ENCODE measurements at places on chromosomes 3 and 15.

DNA sequence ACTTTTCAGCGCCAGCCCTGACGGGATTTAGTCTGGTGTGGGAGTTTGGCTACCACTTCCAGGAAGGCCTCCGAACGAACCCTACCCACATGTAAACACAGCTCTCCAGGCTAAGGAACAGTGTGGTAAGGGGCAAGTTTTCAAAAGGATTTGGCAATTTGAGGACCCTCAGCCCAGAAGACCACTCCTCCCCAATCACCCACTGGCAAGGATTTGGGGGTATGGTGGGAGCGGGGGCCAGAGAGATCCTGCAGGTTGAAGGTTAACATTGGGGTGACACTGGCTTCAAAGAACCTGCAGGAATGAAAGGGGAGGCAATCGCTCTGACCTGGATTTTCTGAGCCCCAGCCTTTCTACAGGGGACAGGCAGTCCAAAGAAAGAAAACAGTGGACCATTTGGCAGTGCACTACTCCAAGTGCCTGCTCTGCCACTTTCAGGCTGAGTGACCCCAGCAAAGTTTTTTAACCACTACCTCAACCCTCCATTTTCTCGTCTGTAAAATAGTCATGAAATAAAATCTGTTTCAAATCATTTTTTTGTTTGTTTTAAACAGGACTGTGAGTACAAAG, 34.5 kb downstream of the ZIC4 start:
- DNase-seq: no peak

DNA sequence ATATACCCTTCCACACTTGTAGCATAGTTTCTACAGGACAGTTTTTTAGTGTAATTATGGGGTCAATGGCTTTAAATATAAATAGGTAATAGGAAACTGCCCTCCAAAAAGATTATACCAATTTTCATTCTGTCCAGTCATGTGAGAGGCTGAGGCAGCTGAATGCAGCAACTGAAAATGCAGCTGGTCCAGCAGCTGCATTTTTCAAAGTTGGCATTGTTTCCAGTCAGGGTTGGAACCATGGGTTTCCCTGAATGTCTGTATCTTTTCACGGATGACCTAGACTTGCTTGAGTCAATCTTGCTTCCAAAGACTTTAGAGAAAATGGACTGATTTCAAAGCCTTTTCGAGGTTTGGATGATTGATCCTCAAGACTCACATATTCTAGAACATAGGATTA, 9.9 kb upstream of the KNL1 start:
- DNase-seq: no peak

- DNase-seq: no peak
These were observed 3.1 kb downstream of the GRIP2 start for GRCh38 chr3:14536837-14537589.

- DNase-seq: no peak
These were observed 660.1 kb upstream of the SGO1 start for GRCh38 chr3:20846066-20846465.

GRCh38 chr3:177478170-177478867, 281.0 kb upstream of the TBL1XR1 start:
- DNase-seq: no peak

GRCh38 chr15:57505056-57505715, 86.5 kb upstream of the MYZAP start:
- no peak for DNase-seq

GRCh38 chr3:129087138-129087702, 26.6 kb downstream of the GP9 start:
- DNase-seq: no peak

DNA sequence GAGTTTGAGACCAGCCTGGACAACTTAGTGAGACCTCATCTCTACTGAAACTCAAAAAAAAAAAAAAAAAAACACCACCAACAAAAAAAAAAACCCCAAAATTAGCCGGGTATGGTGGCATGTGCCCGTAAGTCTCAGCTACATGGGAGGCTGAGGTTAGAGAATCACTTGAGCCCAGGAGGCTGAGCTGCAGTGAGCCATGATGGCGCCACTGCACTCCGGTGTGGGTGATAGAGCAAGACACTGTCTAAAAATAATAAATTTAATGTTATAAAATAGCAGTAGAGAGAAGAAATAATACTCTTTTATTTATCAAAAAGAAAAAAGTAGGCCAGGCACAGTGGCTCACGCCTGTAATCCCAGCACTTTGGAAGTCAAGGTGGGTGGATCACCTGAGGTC, 17.4 kb downstream of the RCCD1 start:
- no peak for DNase-seq

DNA sequence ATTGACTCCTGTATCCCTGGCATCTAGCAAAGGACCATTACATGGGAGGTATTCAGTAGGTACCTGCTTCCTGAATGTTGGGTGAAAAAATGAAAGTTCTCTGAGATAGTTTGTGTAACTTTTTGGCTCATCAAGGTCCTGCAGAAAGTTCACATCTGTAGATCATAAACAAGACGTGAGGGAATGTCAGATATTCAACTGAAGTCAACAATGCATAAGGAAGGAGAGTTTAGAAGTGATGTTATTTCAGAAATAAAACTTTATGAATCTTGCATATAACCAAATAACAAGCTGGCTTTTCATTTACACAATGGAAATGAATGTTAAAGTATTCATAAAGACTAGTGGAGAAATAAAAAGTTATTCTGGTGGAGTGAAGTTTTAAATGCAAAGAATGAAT, 73.4 kb upstream of the RBMS3 start:
- DNase-seq: no peak

- DNase-seq: no peak
These were observed 141.7 kb downstream of the OSBPL10 start for GRCh38 chr3:31839144-31839917.

DNA sequence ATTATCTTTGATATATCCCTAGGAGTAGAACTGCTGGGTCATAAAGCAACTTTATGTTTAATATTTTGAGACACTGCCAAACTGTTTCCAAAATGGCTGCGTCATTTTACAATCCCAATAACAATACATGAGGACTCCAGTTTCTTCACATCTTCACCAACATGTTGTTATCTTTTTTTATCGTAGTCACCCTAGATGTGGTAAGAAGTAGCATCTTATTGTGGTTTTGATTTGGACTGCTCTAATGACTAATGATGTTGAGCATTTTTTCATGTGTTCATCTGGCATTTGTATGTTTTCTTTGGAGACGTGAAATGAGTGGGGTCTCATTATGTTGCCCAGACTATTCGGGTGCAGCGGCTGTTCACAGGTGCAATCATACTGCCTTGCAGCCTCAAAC, 83.8 kb downstream of the MAP4 start:
- DNase-seq: no peak

- DNase-seq: peak; percentile 23
These were observed 4.5 kb upstream of the MRPS22 start for GRCh38 chr3:139339219-139339906.

- no peak for DNase-seq
These were observed 262.1 kb upstream of the TBL1XR1 start for GRCh38 chr3:177459401-177459800.

DNA sequence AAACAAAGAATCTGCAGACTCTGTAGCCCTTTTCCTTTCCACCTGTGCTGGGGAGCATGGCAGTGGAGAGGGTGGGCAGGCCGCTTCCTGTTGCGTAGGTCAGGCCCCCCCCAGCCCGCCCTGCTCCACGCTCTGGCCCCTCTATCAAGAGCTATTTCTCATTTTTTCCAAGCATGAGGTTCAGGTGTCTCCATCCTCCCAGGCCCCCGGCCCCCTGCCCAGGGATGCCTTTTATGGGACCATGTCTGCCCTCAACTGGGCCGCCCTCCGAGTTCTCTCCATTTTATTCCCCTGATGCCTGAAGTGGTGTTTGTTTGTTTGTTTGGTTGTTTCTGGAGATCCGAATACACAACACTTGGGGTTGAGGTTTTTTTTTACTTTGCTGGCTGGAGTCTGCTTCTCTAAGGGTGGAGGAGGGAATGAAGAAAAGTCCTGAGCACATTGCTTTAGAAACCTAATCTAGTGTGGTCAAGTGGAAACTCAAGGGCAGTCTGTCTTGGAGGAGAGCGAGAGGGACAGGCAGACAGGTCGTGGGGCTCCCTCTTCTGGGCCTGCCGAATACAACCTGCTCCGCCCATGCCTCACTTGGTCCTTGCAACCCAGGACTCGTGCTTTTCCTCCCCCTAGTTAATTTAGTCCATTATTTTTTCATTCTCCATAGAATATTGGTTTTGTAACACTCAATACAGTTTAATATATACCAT, 176.5 kb upstream of the LYSMD4 start:
- DNase-seq: no peak

DNA sequence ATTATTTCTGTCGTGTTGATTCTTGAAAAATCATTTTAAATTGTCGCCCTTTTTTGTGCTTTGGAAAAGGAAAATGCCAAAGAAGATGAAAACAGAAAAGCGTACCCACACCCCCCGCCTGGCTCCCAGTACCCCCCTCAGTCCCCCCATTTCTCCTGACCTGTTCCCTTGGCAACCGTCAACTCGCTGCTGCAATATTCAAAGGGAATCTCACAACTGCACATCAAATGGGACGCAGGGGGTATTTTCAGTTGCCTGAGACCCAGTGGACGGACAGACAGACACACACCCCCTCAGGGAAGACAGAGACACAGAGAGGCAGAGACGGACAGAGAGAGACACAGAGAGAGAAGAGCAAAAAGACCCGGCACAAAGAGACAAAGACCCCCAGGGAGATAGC, 83.5 kb upstream of the PRR20G start:
- DNase-seq: no peak

- no peak for DNase-seq
These were observed 68.0 kb upstream of the IQSEC1 start for GRCh38 chr3:13141183-13141582.

DNA sequence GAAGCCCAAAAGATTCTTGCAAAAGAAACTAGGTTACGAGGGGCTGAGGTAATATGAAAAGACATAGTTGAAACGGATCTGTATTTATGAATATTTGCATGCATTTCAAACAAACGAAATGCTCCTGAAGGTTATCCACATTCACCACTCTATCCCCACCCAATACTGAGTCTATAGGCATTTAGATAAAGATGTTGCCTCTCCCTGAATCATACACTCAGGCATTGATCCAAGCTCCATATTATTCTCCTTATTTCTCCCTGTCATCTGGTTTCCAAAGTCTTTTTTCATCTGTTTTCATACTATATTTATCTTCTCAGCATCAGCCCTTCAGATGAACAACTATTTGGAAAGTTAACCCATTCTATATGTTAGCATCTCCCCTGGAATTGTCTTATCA, 492.5 kb upstream of the TGFBR2 start:
- DNase-seq: no peak

GRCh38 chr3:4824926-4825325, 154.3 kb upstream of the BHLHE40 start:
- DNase-seq: no peak

GRCh38 chr3:4976109-4976508, 3.1 kb upstream of the BHLHE40 start:
- peak; percentile 54 for DNase-seq

DNA sequence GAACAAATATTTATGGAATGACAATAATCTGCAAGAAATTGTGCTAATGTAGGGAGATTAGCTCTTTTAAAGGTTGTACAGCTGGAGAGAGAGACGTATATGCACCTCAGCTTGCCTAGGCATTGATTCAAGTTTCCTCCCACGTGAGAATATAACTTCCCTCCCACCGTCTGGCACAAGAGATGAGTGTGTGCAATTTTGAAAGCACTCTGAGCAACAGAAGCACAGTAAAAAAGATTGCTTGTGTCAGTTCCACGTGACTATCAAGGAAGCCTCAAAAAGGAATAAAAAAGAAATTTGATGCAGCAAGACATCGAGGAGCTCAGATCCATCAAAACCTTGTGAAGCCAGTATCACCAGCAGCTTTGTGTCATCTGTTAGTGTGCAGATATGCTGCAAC, 435.3 kb downstream of the TUSC7 start:
- DNase-seq: no peak

DNA sequence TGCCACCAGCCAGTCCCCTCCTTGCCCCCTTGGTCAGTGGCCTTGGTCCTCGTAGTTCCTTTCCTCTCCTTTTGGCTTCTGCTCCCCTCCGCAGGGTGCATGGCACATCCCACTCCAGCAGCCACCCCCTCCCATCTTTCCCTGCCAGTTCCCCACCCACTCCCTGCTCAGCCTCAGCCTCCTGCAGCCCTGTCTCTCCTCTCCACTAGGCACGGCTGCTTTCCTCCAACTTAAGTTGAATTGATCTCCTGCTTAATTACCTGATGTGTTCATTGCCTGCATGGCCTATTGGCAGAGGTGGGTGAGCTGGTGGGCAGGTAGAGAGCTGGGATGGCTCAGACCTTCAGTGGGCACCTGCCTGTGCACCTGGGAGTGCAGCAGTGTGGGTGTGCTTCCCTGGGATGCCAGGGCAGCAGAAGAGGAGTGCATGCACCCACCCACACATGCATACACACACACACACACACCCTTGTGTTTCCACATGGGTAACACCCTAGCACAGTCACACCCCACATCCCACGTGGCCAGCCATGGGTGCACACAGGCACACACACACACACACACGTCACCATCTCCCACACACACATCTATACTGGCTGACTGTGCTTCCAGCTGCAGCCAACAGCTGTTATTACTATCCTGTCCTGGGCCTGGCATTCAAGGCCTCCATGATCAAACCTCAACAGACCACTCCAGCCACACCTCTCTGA, 30.9 kb downstream of the C3orf18 start:
- DNase-seq: no peak

- no peak for DNase-seq
These were observed 98.2 kb downstream of the CNTN6 start for GRCh38 chr3:1191026-1191425.

DNA sequence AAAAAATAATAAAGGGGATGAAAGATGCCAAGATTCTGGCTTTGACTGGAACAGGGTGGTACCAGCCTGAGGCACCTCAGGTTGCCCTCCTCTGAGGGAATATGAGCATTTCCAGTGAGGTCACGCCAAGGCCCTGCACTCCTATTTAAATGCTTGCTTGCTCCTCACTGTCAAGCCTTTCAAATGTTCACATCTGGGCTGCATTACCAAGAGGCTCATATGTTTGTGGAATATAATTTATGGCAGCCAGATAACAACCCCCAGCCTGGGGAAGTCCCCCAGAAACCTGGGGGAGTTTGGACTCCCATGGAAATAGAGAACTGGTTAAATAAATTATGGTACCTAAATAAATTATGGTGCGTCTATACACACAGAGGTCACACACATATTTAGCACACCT, 88.4 kb downstream of the FRMD4B start:
- no peak for DNase-seq

GRCh38 chr3:106691476-106691875, 685.8 kb upstream of the CCDC54 start:
- no peak for DNase-seq

DNA sequence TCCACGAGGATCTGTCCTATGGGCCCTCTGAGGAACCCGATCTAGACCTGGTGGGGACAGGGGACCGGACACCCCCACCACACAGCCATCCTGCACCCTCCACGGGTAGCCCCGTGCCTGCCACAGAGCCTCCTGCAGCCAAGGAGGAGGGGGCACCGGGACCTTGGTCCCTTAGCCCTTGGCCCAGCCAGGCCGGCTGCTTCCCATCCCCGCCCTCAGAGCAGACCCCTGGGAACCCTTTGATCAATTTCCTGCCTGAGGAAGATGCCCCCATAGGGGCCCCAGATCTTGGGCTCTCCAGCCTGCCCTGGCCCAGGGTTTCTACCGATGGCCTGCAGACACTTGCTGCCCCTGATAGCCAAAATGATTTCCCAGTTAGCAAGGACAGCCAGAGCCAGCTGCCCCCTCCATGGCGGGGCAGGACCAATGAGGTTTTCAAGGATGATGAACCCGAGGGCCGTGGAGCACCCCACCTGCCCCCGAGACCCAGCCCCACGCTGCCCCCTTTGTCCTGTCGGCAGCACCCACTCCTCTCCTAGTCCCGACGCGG, 91.5 kb downstream of the TBC1D2B start:
- no peak for DNase-seq

- DNase-seq: no peak
These were observed 578.3 kb upstream of the ADAMTS9 start for GRCh38 chr3:65265942-65266590.

All from stimulated activated CD4-positive, alpha-beta T cell treated with anti-CD3 and anti-CD28 coated beads, Interleukin-12 subunit alpha, Interleukin-12 subunit beta, amount 100 ng/mL, for 48 hours (primary cell).